GM12878 (cell line): ENCODE measurements at places on chromosomes 5 and 9. TPM values are rescaled to one million over a fixed set of nuclear protein-coding genes. Genes with fewer than 3 reads are reported as not detected.

The PCDHB14 gene
- polyA plus RNA-seq, result not detected in 2 replicates

The TNC gene
- 0.09 and 0.17 TPM in 2 replicates for polyA plus RNA-seq

DNA sequence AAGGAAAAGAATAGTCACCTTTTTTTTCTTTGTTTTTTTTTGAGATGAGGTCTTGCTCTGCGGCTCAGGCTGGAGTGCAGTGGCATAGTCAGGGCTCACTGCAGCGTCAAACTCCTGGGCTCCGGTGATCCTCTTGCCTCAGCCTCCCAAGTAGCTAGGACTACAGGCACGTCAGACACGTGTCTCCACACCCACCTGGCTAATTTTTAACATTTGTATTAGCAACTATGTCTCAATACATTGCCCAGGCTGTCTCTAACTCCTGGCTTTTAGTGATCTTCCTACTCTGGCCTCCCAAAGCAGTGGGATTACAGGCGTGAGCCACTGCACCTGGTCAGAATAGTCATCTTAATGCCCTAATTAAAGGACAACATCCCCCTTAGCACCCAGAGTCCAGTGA lies 54.4 kb upstream of the CTSL start:
- no peak for DNase-seq

DNA sequence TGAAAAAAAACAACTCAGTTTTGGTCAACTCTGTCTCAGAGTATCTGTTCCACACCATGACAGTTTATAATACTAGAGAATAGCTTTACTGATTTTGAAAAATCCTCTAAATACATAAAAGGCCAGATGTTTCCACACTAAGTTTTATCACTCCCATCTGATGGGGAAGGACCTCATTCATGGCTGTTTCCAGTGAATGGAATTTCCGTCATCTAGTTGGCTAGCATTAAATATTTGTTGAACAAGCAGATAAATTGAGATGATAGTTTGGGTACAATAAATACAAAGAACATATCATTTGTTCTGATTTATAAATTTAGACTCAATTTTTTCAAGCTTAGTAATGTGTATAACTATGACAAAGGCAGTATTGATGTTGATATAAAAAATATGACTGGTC lies 408.5 kb downstream of the PTPRD start:
- no peak for DNase-seq

GRCh38 chr9:110452227-110452801 lies 114.7 kb upstream of the TXNDC8 start:
- no peak for DNase-seq

DNA sequence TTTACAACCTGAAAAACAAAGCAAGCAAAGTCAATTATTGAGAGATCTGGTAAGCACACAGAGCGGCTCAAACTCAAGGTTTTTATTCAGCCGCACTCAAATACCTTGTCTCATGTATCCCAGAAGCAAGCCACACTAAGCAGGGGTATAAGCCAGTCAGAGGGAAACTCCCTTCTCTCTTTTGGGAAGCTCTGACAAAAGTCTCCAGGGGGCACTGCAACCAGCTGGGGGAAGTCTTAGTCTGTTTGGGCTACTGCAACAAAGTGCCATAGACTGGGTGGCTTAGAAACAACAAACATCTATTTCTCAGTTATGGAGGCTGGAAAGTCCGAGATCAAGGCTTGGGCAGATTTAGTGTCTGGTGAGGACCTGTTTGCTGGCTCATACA lies 246.0 kb downstream of the ENC1 start:
- DNase-seq, result no peak
